ENCODE measurements at places on chromosomes 1 and 21.

- DNase-seq, result no peak
These were observed 29.7 kb downstream of the PSMB2 start for GRCh38 chr1:35611655-35612054.

DNA sequence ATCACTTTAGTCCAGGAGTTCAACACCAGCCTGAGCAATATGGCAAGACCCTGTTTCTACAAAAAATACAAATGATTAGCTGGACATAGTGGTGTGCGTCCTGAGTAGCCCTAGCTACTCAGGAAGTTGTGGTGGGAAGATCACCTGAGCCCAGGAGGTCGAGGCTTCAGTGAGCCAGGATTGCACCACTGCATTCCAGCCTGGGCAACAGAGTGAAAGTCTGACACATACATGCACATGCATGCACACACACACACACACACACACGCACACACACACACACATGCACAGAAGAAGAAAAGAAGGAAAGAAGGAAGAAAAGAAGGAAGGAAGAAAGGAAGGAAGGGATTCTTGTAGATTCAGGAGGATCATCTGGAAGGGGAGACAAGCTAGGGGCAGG lies 104.4 kb upstream of the USP25 start:
- DNase-seq, result no peak

- DNase-seq, result no peak
These were observed 61.2 kb downstream of the OLFML3 start for GRCh38 chr1:114040273-114041015.

- DNase-seq, result no peak
These were observed 24.3 kb upstream of the PLEKHG5 start for GRCh38 chr1:6515771-6516170.

GRCh38 chr21:44933199-44933917 lies 6.5 kb upstream of the SLX9 start:
- no peak for DNase-seq

GRCh38 chr1:84370266-84370665 lies 28.0 kb upstream of the DNASE2B start:
- DNase-seq, result no peak

- DNase-seq, result no peak
These were observed 6.3 kb upstream of the FOXD2 start for GRCh38 chr1:47431534-47431933.

DNA sequence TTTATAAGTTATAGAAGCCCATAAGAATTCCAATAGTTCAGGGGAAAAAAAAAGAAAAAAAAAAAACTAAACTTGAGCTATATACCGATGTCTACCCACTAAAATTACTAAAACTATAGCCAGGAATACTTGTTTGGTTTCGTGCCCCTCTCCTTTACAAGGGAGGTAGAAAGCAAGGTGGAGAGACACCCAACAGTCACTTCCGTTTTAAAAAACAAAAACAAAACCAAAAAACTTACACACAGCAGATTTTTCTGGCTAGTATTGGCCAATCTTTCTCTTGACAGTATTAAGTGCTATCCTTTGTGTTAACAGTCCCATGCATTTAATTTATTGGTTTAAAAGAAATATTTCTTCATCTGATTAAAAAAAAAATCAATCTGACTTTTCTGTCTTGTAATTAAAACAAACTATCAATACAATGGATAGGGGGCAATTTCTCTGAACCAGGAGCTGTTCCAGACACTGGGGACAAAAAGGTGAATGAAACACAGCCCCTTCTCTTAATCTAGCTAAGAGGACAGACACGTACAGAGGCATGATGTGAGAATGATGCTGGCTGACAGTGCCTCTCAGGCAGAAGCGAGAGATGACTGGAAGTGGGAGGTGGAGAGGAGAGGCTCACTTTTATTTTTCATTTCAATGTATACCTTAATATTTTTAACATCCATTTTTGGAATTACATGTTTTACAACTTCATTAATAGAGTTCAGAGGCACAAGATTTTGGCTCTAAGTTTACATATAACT lies 214.8 kb downstream of the RERE start:
- DNase-seq, result peak; percentile 51

GRCh38 chr1:62084310-62084890 lies 110.2 kb upstream of the L1TD1 start:
- no peak for DNase-seq

Data from T-helper 1 cell (primary cell).